A673 (cell line): ENCODE measurements at places on chromosomes 4 and X. TPM values are rescaled to one million over a fixed set of nuclear protein-coding genes. Genes with fewer than 3 reads are reported as not detected.

STARD8 gene
- 0.11 and 0.26 TPM in 2 replicates for total RNA-seq

DNA sequence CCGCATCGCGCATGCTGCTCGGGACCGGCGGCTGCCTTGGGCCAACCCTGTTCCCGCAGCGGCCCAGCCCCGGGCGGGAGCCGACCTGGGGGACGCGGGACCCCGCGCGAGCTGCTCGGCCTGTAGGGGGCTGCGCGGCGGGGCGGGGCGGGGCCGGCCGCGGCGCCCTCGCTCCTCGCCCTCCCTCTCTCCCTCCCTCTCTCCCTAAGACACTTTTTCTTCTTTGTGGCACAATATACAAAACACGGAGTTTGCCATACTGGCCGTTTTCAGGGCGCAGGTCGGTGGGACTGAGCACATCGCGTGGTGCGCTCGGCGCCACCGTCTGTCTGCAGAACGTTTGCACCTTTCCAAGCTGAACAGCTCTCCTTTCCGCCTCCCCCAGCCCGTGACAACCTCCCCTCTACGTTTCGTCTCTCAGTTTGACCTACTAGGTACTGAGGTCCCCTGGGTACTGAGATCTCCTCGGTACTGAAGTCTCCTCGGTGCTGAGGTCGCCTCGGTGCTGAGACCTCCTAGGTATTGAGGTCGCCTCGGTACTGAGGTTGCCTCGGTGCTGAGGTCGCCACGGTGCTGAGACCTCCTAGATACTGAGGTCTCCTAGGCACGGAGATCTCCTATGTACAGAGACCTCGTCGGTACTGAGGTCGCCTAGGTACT lies 261.1 kb upstream of the PLCXD1 start:
- peak overlapping the region; percentile 39 for H3K4me3 ChIP-seq
- H3K4me1 ChIP-seq, result no peaks in the 10 kb centered on the region
- H3K36me3 ChIP-seq, result no peaks in the 10 kb centered on the region
- peak; percentile 1 for DNase-seq
- H3K27me3 ChIP-seq, result no peaks in the 10 kb centered on the region

MAGEC2 gene
- total RNA-seq, result not detected in 2 replicates

- H3K36me3 ChIP-seq, result no peaks in the 10 kb centered on the region
- H3K4me1 ChIP-seq, result no peaks in the 10 kb centered on the region
- H3K4me3 ChIP-seq, result no peak overlapping the region
- DNase-seq, result no peak
- H3K27ac ChIP-seq, result no peak overlapping the region
- peaks cover 55% of the 10 kb centered on the region for H3K27me3 ChIP-seq
Observed at GRCh38 chr4:6222761-6223292, 22.5 kb upstream of the JAKMIP1 start.

SERTM2 gene
- not detected in 2 replicates for total RNA-seq

RHOXF1 gene
- total RNA-seq, result not detected in 2 replicates

SPOCK3 gene
- total RNA-seq, result not detected in 2 replicates

- no peak for DNase-seq
- H3K27me3 ChIP-seq, result no peaks in the 10 kb centered on the region
- H3K36me3 ChIP-seq, result no peaks in the 10 kb centered on the region
- H3K4me1 ChIP-seq, result no peaks in the 10 kb centered on the region
- H3K4me3 ChIP-seq, result no peak overlapping the region
Observed at GRCh38 chrX:45959567-45959966, 585.7 kb downstream of the ZNF674 start.

GRCh38 chr4:89836031-89836745 lies 773 bp downstream of the SNCA start:
- H3K4me3 ChIP-seq, result peak overlapping the region; percentile 51
- no peak overlapping the region for H3K27ac ChIP-seq
- H3K27me3 ChIP-seq, result no peaks in the 10 kb centered on the region
- no peaks in the 10 kb centered on the region for H3K4me1 ChIP-seq

PNMA5 gene
- not detected in 2 replicates for total RNA-seq

- H3K4me1 ChIP-seq, result no peaks in the 10 kb centered on the region
- no peak overlapping the region for H3K4me3 ChIP-seq
- no peak for DNase-seq
- H3K36me3 ChIP-seq, result no peaks in the 10 kb centered on the region
- no peaks in the 10 kb centered on the region for H3K27me3 ChIP-seq
Observed at GRCh38 chr4:70915874-70916559, 13.8 kb downstream of the MOB1B start.

DNA sequence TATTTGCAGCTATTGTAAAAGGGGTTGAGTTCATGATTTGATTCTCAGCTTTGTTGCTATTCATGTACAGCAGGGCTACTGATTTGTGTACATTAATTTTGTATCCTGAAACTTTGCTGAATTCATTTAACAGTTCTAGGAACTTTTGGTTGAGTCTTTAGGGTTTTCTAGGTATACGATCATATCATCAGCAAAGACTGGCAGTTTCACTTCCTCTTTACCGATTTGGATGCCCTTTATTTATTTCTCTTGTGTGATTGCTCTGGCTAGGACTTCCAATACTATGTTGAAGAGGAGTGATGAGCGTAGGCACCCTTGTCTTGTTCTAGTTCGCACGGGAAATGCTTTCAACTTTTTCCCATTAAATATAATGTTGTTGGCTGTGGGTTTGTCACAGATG lies 48.1 kb downstream of the NPY1R start:
- no peaks in the 10 kb centered on the region for H3K4me1 ChIP-seq
- no peak for DNase-seq
- H3K27ac ChIP-seq, result no peak overlapping the region
- no peaks in the 10 kb centered on the region for H3K27me3 ChIP-seq
- H3K36me3 ChIP-seq, result no peaks in the 10 kb centered on the region
